ENCODE measurements at places on chromosomes 11 and 22.

DNA sequence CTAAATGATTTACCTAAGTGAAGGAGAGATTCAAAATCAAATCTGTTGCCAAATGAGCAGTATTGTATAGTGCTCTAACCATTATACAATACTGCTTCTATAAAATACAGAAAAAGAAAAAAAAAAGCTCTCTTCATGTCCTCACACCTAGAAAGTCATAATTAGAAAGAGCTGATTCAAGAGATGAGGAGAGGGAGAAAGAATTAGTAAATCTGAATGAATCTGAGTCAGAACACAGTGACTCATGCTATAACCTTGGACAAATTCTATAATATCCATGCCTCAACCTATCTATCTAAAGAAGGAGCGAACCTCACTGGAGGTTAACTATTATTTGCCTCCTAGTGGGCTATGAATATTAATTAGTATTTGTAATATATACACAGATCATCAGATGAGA, 29.4 kb downstream of the AMBRA1 start:
- DNase-seq: no peak

GRCh38 chr11:34928268-34928959, 12.0 kb downstream of the PDHX start:
- DNase-seq: no peak

GRCh38 chr11:20112291-20113148, 47.8 kb downstream of the DBX1 start:
- no peak for DNase-seq

- DNase-seq: no peak
Measured at GRCh38 chr22:38955250-38955905, 2.0 kb upstream of the APOBEC3A start.

- DNase-seq: no peak
Measured at GRCh38 chr11:128559496-128560103, 27.8 kb downstream of the ETS1 start.

DNA sequence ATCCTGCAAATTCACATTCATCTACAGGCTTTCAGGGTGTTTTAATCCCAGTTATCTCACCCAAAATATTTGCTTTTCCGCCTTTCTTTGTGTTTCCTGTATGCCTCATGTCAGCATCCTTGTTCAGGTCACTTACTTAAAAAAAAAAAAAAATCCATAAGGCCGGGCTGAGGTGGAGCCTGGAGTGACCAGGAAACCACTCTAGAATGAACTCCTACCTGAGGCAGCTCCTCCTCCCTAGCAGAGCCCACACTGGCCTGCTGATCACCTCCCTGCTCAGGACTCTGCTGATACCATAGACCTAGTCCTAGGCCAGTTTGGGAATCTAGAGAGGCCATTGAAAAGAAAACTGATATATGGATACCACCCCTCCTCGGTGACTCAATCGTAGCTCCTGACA, 8.7 kb upstream of the DGAT2 start:
- no peak for DNase-seq

GRCh38 chr11:61567286-61568061, 13.4 kb downstream of the SYT7 start:
- DNase-seq: no peak

DNA sequence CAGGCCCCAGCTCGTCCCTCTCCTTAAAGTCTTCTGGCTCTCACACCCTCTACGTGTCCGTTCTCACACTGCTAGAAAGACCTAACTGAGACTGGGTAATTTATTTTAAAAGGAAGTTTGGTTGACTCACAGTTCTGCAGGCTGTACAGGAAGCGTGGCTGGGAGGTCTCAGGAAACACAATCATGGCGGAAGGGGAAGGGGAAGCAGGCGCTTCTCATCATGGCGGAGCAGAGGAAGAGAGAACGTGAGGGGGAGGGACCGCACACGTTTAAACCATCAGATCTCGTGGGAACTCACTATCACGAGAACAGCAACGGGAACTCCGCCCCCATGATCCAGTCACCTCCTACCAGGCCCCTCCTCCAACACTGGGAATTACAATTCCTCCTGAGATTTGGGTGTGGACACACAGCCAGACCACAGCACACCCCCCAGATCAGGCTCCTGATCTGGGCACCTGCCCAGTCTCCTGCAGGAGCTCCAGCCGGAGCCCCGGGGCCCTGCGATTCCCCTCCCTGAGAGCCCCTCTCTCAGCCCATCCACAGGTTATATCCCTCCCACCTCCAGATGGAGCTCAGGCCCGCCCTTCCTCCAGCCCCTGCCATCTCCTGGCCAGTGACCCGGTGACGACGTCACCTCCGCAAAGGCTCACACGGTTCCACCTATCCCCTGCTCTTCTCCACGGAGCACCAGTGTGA, 170.2 kb downstream of the BRD1 start:
- DNase-seq: no peak

DNA sequence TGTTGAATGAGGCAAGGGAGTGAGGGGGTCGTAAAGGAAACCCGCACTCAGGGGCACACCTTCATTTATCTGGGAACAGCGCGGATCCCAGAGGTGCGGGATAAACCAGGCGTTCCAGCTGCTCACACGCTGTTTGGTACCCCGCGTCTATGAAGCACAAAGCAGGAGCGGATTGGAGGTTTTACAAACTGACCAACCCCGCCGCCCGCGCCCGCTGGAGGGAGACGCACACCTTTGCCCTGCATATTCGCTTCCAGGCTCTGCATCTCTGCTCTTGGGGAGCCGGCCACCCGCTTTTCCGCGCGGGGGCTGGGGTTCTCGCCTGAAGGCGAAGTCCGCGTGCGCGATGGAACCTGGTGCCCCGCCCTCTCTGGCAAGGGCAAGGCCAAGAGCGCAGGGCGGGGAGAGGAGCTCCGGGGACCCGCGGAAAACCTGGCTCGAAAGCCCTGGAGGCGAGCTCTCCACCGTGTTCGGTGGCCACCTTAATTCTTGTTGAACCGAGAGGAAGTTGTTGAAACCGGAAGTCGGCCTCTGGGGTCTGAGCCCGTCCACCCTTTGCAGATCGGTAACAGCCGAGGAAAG, 6.8 kb upstream of the ALX4 start:
- DNase-seq: no peak

DNA sequence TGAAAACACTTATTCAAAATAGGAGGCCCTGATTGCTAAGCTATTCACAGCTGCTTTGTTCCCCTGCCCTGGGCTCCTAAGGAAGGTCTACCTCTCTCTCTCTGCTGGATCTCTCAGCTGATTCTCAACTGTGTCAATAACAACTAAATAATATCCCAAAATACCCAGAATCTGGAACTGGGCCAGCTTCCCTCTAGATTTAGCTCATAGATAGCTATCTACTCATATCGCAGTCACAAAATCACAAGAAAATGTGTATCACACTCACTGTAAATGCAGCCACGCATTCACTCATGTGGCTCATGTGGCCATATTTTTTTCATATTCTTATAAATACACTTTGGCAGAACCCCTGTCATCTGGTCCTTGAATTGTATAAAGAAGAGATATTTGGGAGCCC, 555.1 kb downstream of the OPCML start:
- no peak for DNase-seq

- DNase-seq: no peak
Measured at GRCh38 chr11:30499940-30500339, 86.2 kb downstream of the MPPED2 start.

- no peak for DNase-seq
Measured at GRCh38 chr11:115990004-115990447, 485.8 kb upstream of the CADM1 start.

DNA sequence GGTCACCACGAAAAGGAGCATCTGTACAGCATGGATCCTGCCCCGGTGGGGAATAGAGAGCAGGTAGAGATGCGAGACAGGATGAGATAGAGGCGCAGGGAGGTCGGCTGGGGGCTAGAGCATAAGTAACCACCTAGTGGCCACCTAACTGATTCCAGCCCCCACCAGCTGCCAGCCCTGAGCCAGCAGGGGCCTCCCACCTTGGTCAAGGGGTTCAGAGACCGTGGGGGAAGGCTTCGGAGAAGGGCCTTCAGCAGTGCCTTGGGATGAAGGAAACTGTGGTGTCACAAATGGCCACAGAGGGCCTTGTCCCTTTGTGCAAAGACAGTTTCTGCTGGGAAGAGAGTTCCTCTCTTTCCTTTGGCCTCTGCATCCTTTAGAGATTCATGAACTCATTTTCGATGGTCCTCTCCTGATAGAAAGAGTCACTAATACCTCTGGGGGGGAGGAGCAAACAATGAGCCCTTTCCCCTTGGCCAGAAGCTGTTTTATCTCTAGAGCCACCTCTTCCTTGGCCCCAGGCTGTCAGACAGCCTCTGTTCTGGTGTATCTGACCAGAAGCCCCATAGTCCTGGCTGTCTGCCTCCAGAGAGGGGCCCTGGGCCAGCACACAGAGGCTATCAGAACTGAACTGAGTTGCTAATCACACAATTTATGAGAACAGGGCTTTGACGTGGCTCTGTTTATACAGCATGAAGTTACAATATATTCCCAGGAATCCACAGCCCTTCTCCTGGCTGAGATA, 146.0 kb downstream of the PARVA start:
- DNase-seq: no peak

All from NCI-H187 treated with DMSO at 0.1 percent for 48 hours (cell line).